ENCODE measurements at places on chromosomes 3 and 15. TPM values are rescaled to one million over a fixed set of nuclear protein-coding genes. Genes with fewer than 3 reads are reported as not detected.
A peak's percentile ranks its signal among the peaks of the same experiment; 100 is the strongest.

- no peak for DNase-seq
These were observed 74.5 kb downstream of the MYLK start for GRCh38 chr3:123809597-123809996.

DNA sequence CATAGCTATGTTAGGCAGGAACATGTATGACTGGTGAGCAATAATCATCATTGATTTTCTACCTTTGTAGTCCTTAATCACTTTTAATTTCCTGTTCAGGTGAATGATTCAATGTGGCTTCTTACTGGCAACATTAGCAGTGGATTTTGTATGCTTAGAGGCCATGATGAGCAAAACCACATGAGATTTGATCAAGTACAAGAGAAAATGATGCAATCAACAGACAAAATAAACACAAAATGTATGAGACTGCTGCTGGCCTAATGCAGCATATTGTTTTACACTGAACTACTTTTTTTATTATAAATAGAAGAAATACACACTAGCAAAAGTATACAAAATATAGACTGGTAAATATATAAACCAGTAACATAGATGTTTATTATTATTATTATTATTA, 47.5 kb upstream of the SI start:
- DNase-seq: no peak

DNA sequence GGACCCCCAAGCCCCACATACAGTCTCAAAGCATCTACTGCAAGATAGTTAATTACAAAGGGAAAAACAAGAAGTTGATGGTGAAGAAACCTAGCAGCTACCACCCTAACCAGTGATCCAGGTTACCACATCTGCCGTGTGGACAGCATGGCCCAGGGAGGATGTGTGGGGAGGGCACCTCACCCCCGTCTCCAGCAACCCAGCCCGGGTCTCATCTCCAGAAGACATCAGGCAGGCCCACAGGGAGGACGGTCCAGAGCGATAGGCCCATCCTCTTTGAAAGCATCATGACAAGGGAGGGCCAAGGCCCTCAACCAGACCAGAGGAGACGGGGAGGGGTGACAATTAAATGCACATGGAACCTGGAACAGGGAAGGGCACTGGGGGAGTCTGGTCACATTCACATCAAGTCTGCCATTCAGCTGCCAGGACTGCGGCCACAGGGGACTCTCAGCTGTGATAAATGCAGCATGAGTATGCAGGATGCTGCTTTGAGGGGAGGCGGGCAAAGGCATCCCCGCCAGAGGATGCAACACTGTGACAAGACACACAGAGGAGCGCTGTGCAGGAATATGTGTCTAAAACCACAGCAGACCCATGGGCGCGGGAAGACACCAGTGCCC, 18.8 kb downstream of the ZXDC start:
- no peak for DNase-seq

DNA sequence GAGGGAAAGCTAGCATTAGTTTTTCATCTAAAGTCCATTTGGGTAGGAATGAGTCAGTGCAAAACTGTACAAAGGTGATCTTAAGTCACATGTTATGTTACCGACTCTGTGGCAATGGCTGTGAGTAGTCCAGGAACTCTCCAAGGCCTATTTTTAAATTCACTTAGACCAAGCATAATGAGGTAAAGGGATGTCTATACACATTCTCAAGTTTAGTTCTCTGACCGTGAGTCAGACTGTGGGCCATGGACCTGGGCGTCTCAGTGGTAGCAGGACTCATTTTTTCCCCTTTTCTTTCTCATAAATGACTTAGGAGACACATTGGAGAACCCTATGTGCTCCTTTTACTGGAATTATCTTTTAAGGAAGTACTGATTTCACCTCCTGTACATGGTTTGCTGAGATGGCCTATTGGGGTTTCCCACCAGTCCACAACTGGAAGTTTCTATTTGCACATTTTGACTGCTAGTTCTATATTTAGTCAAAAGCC, 488.7 kb upstream of the TPRG1 start:
- DNase-seq: no peak

DNA sequence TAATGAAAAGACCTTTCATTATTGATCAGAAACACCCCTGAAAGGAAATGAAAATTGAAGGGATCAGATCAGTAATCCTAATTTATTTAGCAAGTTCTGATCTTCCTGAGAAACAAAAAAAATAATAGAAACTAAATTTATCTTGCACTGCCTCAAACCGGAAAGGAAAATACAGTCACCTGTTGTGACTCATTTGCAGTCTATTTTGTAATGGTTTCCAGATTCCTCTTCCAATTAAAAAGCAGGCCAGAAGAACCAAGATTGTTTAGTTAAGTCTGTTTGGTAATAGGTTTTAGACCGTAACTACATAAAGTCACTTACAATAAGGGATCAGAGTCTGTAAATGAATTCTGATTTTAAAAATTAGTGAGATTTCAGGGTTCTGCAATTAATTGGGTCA, 49.7 kb upstream of the ATOSA start:
- no peak for DNase-seq

DNA sequence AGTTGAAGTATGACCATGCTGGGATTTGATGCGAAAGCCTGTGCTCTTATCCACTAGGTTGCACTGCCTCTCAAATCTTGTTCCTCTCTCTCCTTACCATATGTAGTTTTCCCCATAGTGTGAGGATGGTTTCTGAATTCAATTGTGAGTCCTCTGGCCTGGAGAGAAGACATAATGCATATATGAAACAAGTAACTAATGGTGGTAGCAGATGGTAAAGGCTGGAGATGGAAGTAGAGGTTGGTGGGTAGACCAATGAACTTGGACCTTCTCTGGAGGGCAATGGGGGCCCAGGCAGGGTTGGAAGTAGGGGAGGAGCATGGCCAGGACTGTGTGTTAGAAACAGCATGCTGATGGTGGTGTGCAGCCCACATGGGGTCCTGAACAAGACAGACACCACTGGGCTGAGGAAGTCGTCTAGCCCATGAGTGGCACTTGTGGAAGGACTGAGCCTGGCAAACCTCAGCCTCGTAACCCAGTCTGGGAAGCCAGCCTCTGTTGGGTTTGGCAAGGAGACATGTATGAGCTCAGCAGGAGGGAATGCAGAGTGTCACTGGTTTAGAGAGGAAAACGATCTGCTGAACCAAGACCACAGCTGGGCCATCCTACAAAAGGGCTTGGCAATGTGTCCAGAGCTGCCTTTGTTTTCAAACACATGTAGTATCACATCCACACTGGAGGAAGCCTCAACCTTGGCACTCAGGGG, 18.5 kb upstream of the LMCD1 start:
- peak; percentile 72 for DNase-seq

GRCh38 chr3:18024715-18025114, 282.3 kb upstream of the TBC1D5 start:
- DNase-seq: no peak

GRCh38 chr3:136074546-136075170, 109.1 kb downstream of the PPP2R3A start:
- no peak for DNase-seq

- DNase-seq: no peak
These were observed 917.5 kb downstream of the SQOR start for GRCh38 chr15:46552316-46552715.

GRCh38 chr15:68341760-68342725, 64.5 kb downstream of the FEM1B start:
- DNase-seq: no peak

- no peak for DNase-seq
These were observed 164.7 kb downstream of the PGPEP1L start for GRCh38 chr15:98842973-98843285.

- DNase-seq: no peak
These were observed 116.2 kb upstream of the HACD2 start for GRCh38 chr3:123700791-123701722.

- no peak for DNase-seq
These were observed 87.1 kb upstream of the MYZAP start for GRCh38 chr15:57504599-57504940.

GRCh38 chr3:8464668-8465067, 37.0 kb upstream of the LMCD1 start:
- no peak for DNase-seq

DNA sequence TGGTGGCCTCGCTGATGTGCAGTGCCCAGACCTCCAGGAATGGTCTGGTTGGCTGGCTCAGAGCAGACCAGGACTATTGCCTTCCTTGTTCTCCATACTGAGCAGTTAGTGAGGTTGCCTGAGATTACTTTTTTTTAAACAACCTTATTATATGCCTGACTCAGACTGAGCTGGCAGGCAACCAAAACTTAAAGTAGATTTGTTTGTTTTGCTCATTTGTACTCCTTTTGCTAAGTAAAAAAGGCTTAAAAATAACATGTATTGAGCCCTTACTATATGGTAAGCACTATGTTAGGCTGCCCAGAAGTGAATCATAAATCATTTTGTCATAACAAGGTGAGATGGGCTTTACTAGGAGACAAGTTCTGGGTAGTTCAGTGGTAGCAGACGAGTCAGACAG, 92.4 kb downstream of the GHSR start:
- no peak for DNase-seq

DNA sequence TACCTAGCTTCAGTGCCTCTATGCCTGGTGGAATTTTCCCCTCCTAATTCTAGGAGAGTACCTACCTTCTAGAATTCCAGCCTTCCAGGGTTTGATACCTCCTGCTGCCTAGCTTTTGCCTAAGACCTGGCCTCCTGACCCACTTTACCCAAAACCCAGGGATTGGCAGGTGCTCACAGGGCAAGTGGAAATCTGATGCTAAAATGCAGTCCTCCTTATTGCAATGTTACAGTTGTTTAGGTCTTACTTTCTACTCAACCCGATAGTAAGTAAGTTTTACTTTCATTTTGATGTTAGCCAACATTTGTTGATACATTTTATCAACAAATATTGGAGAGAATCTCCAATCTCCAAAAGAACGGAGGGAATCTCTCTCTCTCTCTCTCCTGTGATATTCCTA, 275.9 kb downstream of the DOCK3 start:
- no peak for DNase-seq

DNA sequence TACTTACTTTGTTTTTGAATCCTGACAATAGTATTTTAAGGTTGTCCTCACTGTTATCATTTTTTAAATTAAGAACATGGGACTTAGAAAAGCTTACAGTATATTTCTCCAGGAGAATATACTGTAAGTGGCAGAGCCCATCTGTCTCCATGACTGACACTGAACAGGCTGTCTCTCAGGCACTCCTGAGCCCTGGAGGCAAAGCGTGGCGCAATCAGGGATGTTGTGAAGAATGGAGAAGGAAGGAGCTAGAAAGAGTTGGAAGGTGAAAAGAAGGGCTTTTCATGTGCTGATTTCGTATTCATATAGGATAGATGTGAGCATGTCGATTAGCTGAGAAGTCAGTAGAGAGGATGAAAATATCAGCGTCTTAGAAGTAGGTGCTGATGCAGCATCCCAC, 41.5 kb downstream of the FGF12 start:
- no peak for DNase-seq

DNA sequence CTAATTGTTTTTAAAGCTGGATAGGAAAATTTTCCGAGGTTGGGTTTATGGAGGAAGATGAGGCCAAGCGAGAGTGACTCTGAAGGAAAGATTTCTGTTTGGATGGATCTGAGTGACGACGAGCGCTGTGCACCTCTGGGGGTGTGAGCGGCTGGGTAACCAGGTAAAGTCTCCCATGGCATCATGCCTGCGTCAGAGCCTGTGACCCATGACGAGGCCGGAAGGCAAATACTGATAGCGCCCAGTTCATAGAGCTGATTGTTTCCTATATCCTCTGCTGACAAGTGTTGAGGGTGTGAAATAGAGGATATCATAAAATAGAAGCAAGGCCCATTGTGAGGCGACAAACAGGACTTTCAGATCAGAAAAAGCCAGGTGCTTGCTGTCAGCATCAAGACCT, 33.7 kb upstream of the MAGEF1 start:
- no peak for DNase-seq

- peak; percentile 9 for DNase-seq
These were observed 55.3 kb upstream of the SLC6A1 start for GRCh38 chr3:10937141-10937825.

- DNase-seq: no peak
These were observed 1106.8 kb downstream of the ROBO1 start for GRCh38 chr3:78660957-78661356.

DNA sequence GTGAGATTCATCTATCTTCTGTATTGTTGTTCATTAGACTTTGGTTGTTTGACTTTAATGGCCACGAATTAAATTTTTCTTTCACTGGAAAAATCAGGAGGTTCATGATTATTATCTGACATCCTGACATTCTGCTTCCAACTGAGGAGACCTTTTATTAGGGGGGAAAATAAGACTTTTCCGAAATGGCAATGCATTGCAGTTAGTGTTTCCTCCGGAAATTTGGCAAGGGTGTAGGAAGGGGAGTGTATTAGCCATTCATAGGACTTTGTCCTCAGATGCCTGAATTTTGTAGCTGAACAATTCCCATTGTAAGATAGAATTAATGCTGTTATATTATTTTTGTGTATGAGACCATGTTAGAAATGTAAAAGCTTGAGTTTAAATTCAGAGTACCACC, 450.6 kb upstream of the TGFBR2 start:
- no peak for DNase-seq

- DNase-seq: no peak
These were observed 44.2 kb upstream of the CSPG5 start for GRCh38 chr3:47622671-47623461.

- DNase-seq: no peak
These were observed 441 bp downstream of the CEP70 start for GRCh38 chr3:138593488-138594149.

GRCh38 chr15:77599357-77599756, 33.4 kb downstream of the LINGO1 start:
- no peak for DNase-seq

DNA sequence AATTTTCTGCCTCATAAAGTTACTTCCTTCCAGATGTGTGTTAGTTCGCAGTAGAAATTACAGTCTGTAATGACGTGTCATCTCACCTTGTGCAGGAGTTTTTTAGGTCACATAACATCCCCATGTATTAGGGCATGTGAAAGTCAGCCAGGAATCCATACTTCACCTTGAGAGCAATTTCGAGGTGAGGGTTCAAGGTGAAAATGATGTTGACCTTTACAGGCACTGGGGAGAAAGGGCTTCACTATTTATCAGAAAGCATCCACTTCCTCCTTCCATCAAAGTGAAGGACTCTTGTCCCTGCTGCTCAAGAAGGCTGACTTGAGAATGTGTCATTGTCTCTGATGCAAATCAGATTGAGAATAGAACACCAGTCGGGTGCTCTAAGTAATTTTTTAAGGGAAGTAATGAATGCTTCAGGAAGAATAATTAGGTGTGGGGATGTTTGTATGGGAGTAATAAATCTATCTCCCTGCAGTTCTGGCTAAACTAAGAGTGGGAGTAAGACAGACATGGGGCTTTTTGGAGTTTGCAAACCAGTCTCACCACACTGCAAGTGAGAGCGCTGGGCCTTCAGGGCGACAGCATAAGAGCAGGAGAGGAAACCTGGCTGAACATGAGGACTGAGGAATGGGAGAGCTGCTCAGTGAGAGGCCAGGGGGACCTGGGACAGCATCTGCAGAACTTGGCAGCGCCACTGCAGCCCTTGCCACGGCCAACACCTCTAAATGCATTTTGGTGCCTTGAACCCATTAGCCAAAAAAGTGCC, 85.9 kb upstream of the IL12A start:
- DNase-seq: no peak

Gene ATP13A5
- polyA plus RNA-seq: not detected

Gene EBLN2
- 0.24 TPM for polyA plus RNA-seq

Gene SAXO2
- polyA plus RNA-seq: 0.32 TPM

Gene ST8SIA2
- polyA plus RNA-seq: 2.1 TPM

Gene COL7A1
- 18.5 TPM for polyA plus RNA-seq

Gene ZXDC
- 10.9 TPM for polyA plus RNA-seq

Gene SNURF
- polyA plus RNA-seq: 25.8 TPM

Gene IL12A
- polyA plus RNA-seq: 1.1 TPM

Gene TF
- polyA plus RNA-seq: 3.8 TPM

Gene SCAMP5
- 7.4 TPM for polyA plus RNA-seq

All from heart left ventricle (tissue), 16 donors.